MCF 10A (cell line): ENCODE measurements at places on chromosomes 2 and 18. TPM values are rescaled to one million over a fixed set of nuclear protein-coding genes. Genes with fewer than 3 reads are reported as not detected.

DNA sequence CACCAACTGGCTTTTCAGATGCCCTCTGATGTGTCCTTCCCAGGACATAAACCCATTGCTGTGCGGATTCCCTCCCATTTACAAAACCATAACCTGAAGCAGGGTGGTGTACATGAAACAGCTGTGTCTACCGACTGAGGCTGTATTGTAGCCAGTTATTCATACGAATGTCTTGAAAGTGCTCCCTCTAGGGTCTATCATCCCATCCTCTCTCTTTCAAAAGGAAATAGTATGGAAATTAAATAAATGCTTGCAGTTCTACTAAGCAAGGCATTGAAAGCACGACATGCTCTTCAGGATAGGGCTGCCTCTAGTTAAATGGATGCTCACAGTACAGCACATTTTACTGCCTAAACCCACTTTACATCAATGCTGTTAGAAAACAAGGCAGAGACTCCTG is 112.2 kb upstream of the PXDN start:
- no peak for DNase-seq

GRCh38 chr2:95317123-95317500 is 20.0 kb downstream of the KCNIP3 start:
- DNase-seq: no peak

The TUBA3E gene
- not detected in 2 replicates for total RNA-seq

The COL6A3 gene
- 0.19 and 0.61 TPM in 2 replicates for total RNA-seq

The CHRNG gene
- total RNA-seq: not detected in 2 replicates

The XIRP2 gene
- not detected in 2 replicates for total RNA-seq
